BJ (cell line): ENCODE measurements at places on chromosomes 2 and 18. TPM values are rescaled to one million over a fixed set of nuclear protein-coding genes. Genes with fewer than 3 reads are reported as not detected.

- no peak for DNase-seq
These were observed 512.1 kb upstream of the SYT4 start for GRCh38 chr18:43789234-43790000.

DNA sequence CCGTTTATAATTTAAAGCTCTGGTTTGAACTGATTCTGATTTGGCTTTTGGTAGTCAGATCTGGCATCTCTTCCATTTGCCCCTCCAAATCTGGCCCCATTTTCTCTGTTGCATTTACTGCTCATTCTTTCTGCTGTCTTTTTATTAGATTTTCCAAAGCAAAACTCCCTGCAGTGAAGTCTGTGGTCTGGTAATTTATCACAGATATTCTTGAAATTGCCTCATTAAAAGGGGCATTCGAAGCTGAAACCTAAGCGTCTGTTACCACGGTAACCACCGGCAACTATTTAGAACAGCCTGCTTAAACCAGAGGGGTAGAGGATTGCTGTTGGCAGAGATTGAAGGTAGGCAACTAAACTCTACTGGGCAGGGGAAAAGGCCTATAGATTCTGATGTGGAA is 111.5 kb upstream of the UPP2 start:
- no peak for DNase-seq

DNA sequence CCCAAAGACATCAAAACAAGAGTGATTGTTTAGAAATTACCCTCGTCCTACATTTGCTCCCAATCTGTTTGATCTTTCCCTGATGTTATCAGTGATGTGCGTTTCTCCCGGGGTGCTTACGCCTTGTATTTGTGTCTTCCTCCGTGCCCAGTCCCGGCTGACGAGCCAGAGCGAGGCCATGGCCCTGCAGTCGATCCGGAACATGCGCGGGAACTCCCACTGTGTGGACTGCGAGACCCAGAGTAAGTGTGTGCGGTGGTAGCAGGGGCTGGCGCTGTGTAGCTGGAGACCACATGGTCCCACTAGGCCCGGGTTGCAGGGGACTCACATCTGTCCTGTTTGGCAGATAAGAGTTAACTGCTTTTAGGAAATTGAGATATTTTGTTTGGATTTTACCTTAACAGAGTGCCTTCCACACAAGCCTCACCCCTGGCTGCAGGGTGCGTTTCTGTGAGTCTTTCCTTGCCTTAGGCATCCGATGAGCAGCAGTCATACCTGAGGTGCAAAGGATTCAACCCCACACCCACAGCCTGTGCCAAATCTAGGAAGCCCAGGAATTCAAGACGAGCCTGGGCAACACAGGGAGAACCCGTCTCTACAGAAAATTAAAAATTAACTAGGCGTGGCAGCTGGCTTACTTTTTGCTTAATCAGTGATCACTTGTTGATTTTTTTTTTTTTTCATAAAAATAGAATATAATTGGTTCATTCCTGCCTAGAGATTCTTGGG is 127.4 kb downstream of the GBX2 start:
- DNase-seq, result no peak

- no peak for DNase-seq
These were observed 48.9 kb upstream of the LRP1B start for GRCh38 chr2:142179686-142180085.

GRCh38 chr2:197383825-197384224 is 51.0 kb downstream of the SF3B1 start:
- no peak for DNase-seq

GRCh38 chr18:48622911-48623431 is 84.1 kb downstream of the CTIF start:
- no peak for DNase-seq

DNA sequence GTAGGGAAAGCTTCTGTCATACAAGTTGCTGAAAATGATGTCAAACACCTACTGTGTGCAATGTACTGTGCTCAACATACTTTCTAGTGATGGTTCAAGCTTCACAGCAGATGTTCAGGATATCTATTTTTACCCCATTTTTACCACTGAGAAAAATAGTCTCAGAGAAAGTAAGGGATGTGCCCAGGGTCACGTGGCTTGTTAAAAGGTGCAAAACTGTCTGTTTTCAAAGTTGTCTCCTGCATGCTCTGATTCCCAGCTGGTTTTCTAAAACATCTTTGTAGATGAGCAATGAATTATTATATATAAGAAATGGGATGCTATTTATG is 145.5 kb upstream of the LHCGR start:
- no peak for DNase-seq

DNA sequence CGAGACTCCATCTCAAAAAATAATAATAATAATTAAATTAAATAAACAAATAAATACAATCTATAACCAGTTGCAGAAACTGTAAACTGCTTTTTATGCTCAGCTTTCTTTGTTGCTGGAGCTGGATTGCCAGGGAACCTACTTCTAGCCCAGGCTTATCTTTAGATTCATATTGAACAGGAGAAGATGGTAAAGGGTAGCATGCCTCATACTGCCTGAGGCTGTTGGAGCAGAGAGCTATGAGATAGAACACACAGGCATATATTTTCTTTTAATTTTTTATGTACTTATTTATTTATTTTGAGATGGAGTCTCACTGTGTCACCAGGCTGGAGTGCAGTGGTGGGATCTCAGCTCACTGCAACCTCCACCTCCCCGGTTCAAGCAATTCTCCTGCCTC is 28.7 kb upstream of the EML4 start:
- no peak for DNase-seq

DNA sequence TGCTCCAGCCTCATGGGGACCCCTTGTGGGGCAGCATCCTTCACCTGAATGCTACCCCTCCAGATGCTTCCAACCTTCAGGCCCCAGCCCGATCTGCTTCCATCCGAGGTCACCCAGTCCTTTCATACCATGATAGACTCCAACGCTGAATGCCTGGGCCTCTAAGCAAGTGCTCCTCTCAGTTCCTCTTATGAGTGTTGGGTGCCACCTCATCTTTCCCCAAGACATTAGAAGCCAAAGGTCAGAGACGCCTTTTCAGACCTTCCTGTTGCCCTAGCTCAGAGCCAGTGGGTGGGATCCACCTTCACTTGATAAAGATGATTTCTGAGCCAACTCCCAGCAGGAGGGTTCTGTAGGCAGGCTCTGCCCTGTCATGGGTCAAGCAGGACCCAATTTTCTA is 174.5 kb upstream of the MGAT5 start:
- DNase-seq, result no peak

DNA sequence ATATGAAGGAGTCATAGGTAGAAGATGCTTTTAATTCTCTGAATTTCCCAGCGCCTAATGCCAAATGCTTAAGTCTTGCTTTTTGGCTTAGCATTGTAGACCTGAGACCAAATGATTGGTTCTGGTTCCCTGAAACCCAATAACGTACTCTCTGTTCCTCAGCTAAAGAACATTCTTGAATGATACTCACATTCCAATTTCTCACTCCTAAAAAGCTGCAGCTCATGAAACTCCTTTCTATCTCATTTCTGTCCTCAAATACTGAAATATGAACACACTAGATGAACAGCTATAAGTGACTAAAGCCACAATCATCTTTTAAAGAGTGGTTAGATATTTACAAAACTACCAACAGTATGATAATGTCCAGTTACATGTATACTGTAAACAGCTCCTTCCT is 272.1 kb downstream of the SLC8A1 start:
- DNase-seq, result no peak

- no peak for DNase-seq
These were observed 86.7 kb upstream of the RANBP2 start for GRCh38 chr2:108632332-108633160.

The AOX1 gene
- polyA plus RNA-seq, result 10.2 and 16.0 TPM in 2 replicates
